Motor neuron (in vitro differentiated cells): ENCODE measurements at places on chromosomes 6 and 20.

GRCh38 chr6:36508532-36508931, 38.7 kb downstream of the STK38 start:
- ATAC-seq: no peak

DNA sequence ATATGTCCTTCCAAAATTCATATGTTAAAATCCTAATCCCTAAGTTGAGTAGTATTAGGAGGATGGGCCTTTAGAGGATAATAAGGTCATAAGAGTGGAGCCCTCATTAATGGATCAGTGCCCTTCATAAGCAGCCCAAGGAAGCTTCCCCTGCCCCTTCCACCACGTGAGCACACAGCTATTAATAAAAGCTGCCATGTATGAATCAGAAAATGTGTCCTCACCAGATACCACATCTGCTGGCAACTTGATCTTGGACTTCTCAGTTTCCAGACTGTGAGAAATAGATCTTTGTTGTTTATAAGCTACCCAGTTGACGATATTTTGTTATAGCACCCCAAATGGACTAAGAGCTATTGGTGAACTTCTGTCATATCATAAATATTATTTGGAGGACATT, 207.7 kb upstream of the HDDC2 start:
- ATAC-seq: no peak

DNA sequence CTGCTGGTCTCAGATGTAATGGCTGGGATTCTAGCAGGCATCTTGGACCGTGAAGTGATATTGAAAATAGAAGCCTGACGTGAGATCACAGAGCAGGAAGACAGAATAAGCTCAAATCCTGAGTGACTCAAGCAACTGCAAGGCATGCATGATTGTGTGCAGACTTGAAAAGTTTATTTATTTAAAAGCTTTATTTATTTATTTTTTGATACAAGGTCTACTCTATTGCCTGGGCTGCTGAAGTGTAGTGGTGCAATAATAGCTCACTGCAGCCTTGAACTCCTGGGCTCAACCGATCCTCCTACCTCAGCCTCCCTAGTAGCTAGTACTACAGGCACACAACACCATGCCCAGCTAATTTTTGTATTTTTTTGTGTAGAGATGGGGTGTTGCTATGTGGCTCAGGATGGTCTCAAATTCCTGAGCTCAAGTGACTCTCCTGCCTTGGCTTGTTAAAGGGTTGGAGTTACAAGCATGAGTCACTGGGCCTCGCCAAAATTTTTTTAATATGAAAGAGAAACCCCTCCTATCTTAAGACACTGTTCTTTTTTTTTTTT, 40.1 kb upstream of the RNF144B start:
- peak; percentile 45 for ATAC-seq

DNA sequence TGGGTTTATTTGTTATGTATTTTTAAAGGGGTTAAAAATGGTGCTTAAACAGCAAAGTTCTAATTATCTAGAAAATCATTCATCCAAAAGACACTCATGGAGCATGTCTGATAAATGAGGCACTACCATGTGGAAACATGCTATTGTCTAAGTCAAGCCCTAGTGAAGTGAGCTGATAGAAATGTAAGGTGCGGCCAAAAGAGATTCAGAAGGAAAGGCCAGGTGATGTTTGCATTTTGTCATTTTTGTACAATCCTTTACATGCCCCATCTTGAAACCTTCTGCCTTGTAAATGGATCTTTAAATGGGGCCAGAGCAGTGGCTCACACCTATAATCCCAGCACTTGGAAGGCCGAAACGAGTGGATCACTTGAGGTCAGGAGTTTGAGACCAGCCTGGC, 77.3 kb downstream of the PLCG1 start:
- no peak for ATAC-seq

DNA sequence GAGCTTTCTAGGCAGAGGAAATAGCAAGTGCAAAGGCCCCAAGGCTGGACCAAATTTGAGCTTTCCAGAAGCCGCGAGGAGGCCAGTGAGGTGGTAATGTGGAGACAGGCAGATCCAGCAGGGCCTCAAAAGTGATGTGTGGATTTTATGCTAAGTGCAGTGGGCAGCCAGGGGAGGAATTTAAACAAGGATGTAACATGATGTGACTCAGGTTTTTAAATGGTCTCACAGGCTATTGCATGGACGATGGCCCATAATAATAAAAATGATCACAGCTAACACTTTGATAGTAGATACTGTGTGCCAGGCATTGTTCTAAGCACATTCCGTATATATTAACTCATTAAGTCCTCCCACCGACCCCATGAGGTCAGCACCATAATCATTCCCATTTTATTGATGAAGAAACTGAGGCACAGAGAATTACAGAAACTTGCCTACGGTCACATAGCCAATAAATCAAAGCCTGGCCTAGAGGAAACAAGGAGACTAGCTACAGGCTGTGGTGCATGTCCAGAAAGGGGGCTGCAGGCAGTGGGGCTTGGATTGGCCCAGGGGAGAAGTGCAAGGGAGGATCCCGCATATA, 18.0 kb upstream of the PREX1 start:
- no peak for ATAC-seq

DNA sequence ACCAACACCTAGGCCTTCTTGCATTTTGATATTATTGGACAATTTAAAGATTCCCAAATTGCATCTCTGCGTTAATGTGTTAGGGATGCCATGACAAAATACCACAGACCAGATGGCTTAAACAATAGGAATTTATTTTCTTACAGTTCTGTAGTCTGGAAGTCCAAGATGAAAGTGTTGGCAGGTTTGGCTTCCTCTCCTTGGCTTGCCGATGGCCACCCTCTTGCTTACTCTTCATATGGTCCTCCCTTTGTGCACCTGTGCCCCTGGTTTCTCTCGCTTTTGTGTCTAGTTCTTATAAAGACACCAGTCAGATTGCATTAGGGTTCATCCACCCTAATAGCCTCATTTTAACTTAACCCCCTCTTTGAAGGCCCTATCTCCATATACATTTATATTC, 842.4 kb upstream of the FLRT3 start:
- no peak for ATAC-seq

GRCh38 chr20:44247131-44247571, at the start of gene GDAP1L1:
Gene GDAP1L1, plus strand, starts transcription at chr20:44247308. Its CDS starts 27 bp downstream, at chr20:44247335.
- peak; percentile 37 for ATAC-seq

GRCh38 chr6:32152769-32153563, 975 bp upstream of the PPT2 start:
- ATAC-seq: peak; percentile 56

GRCh38 chr20:1346315-1346969, 17.5 kb upstream of the SDCBP2 start:
- ATAC-seq: no peak

DNA sequence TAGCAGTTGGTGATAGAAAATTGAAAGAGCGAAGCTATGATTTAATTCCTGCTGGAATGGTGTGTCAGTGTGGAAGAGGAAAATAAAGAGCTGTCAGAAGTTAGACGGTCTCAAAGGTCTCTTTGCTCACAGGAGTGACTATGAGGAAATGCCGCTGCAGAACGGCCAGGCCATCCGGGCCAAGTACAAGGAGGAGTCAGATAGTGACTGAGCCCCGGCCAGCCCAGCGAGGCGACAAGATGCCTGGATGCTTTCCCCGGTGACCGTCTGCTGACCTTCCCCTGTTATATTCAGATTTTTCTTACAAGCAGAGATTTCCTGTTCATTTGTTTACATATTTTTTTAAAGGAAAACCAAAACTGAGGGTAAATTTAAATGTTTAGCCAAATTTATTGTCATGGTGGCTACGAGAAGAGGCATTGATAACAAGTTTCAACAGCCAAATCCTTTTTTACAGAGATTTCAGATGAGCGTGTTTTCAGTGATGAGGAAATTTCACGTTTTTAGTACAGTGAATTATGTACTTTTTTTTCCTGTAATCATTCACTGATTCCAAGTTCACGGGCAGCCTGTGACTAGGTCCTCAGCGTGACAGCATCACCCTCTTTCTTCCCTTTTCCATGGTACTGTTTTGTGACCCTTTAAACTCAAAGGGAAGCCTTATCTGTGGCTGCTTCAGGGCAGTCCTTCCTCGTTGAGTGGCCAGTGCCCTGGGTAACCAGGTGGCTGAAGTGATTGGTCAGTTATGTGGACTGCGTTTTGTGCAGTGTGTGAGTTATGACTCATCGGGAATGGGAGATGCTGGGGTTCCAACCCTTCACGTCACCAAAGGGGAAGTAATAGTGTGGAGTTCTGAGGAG, 12.6 kb downstream of the DYNLT1 start:
- ATAC-seq: peak; percentile 48

DNA sequence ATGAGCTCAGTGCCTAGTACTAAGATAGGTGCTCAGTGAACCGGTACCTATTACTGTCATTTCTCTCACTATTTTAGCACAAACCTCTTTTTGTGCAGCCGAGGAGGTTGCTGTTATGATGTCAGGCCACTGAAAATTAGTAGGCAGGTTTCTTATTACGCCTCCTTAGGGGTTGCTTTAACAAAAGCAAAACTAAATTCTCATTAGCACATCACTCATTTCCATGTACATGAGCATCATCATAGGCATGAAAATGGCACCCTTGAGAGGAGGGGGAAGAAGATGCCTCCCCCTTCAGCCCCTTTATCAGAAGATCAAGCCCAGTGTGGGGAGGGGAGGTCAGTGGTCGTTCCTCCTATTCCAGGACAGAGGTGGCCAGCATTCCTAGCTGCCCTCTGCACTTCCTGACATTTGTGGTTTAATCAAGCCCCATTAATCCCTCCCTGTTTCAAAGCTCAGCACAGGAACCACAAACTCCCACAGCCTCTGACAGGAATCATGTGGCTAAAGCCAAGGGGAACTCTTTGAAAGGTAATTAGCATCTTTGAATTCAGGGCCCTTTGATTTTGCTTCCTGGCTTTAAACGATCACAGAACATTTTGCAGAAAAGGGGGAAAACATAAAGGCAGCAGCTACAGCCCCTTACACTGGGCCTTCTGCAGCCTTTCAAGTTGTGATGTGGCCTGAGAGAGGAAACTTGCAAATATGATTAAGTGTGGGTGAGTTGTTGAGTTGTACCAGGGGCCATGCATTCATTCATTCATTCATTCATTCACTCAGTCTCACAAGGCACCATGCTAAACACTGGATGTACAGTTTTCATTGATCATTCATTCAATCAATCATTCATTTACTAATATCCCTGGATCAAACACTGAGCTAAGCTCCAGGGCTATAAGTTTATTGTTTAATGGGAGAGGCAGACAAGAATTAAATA, 31.9 kb upstream of the PSMF1 start:
- ATAC-seq: no peak

GRCh38 chr6:35486005-35486925, 10.6 kb downstream of the TEAD3 start:
- ATAC-seq: no peak

DNA sequence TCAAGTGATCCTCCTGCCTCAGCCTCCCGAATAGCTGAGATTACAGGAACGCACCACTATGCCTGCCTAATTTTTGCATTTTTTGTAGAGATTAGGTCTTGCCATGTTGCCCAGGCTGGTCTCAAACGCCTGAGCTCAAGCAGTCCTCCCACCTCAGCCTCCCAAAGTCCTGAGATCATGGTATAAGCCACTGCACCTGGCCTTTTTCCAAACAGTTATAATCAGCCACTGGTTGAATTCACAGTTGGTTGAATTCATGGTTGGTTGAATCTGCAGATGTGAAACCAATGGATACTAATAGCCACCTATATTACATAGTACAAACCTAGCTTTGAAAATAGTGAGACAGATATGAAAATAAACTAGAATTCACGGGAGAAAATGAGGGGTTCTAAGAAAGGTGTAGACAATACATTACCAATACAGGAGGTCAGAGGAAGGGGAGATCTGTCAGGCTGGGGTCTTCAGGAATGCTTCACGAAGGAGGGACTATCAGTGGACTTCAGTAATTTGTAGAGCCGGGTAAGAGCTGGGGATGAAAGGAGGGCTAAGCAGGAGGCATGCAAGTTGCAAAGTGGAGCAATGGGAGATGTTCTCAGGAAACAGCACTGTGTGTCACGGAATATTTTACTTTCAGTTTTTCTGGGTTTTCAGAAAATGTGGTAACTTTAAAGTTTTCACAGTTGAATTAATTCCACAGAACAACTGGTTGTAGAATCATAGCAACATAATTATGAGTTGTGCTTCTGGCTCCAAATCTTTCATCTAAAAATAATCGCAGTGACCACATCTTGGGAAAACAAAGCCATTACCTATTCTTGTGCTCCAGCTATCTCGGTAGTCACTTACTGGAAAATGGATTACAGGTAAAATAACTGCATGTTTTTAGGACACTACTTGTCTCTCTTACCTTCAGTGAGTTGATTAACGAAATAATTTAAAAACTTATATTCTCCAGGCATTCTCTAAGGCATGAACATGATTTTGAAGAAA, 12.9 kb upstream of the CEP85L start:
- no peak for ATAC-seq

- no peak for ATAC-seq
Measured at GRCh38 chr6:87747646-87748045, 45.6 kb upstream of the AKIRIN2 start.

DNA sequence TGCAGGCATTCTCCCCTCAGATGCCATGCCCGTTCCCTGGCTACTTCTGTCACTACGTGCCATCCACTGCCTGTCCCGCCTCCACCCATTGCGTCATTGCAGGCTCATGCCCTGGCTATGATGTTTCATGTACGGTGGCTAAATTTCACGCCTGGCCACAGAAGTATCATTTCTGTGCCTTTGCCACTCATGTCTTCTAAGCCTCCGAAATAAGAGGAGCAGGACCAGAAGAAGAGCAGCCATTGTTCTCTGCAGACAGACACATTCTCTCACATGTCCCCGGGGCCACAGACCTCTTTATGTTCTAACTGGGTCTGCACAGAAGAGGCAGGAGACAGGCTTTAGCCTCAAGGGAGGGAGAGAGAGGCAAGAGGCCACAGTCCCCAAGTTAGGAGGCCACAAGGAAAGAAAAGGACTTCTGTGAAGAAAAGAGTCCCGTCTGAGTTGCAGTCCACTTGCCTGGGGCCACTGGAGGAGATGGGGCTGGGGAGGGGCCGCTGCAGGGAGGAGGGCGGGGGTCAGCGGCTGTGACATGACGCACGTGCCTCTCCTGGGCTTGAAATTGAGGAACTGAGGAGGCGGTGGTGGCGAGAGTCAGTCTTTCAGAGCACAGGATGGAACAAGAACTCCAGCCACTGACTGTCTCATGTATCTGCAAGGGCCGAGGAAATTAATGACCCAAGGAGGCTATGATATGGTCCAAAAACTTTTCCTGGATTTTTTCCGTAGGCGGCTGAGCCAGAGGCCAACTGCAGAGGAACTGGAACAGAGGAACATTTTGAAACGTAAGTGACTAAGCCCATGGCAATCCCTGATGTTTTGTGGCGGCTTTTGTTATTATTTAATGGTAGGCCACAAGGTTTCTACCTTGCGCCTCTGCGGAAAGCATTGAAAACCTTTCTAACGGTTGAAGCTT, 55.9 kb downstream of the TBC1D7 start:
- ATAC-seq: no peak

GRCh38 chr6:85461798-85462170, 11.9 kb downstream of the NT5E start:
- no peak for ATAC-seq

GRCh38 chr20:23873370-23874015, 6.1 kb downstream of the CST5 start:
- no peak for ATAC-seq
